ENCODE measurements at places on chromosomes 12 and 14.
A peak's percentile ranks its signal among the peaks of the same experiment; 100 is the strongest.

DNA sequence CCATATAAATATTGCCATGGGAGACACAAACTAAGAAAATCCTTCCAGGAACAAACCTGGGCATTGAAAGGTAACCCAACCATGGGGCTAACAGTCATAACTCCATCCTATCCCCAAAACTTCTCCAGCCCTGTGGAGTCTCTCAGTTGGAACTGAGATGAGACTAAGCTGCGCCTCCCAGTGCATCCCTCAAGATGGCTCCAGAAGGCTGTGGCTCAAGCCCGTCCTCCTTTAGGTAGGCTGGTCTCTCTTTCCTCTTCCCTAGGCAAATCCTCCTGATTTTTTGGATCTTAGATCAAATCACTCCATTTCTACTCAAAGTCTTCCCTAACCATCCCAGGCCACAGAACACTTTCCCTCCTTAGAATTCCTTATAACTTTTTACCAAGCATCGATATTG, 364.3 kb upstream of the CCDC196 start:
- no peak for DNase-seq

DNA sequence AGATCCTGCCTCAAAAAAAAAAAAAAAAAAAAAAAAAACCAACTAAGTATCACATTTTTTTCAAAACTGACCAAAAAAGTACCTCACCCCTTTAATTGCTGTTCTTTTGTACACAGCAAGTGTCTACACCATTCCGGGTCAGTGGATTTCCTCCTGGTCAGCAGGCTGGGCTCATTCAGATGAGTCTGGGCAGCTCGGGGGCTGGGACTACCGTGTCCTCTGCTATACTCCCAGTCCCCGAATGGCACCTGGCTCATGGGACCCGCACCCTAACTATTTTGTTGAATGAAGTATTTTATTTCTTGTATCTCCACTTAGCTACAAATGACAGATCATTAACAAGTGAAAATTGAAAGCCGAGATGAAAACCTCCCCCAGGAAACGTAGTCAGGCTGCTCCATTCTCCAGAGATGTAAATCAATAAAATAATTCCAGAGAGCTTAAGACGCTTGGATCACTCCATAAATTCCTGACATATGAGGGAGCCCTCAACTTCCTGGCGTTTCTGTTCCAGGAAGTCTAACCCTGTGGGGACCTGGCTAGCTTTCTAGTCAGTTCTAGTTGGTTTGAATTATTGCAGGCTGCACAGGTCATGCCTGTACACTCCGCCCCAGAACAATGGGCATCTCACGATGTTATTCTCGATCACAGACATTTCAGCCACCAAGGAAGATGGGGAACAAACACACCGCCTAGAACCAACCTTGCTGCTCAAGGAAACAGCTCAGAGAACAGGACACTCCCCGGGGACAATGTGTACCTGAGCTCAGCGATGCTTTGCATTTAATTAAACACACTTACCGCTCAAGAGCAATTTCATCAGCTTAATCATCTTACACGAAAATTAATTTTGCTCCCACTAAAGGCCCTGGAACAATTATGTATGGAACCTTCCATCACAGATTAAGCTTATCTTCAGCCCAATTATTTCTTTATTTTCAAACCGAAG, 76.3 kb downstream of the RIMBP2 start:
- no peak for DNase-seq

GRCh38 chr12:104719700-104720338, 238.3 kb downstream of the SLC41A2 start:
- no peak for DNase-seq

- DNase-seq: no peak
Observed at GRCh38 chr14:70962935-70963334, 55.7 kb downstream of the PCNX1 start.

DNA sequence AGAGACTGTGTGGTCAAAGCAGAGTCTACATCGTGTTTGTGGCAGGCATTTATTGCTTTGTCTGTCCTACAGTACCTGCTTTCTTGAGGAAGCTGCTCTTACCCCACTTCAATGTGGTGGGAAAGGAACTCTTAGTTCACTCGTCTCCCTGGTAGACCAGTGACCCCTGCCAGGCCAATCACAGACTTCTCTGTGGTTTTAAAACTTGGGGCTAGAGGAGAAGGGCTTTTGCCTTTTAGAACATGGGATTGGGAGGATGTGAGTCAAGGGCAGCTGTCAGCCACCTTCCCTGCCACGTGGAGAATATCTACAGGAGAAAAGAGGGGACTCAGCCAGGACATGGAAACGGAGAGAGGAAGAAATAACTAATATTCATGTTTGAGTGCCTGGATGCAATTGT, 36.8 kb upstream of the TMED10 start:
- DNase-seq: no peak

- DNase-seq: no peak
Observed at GRCh38 chr14:23657959-23658470, 21.9 kb downstream of the DHRS2 start.

DNA sequence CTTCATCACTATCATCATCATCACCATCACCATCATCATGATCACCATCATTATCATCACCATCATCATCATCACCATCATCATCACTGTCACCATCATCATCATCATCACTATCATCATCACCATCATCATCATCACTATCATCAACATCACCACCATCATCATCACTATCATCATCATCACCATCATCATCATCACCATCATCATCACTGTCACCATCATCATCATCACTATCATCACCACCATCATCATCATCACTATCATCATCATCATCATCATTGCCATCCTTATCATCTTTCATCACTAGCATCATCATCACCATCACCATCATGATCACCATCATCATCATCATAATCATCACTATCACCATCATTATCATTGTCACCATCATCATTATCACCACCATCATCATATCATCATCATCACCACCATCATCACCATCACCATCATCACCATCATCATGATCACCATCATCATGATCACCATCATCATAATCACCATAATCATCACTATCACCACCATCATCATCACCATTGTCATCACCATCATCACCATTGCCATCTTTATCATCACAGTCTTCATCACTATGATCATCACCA, 38.1 kb downstream of the SVOP start:
- DNase-seq: no peak

DNA sequence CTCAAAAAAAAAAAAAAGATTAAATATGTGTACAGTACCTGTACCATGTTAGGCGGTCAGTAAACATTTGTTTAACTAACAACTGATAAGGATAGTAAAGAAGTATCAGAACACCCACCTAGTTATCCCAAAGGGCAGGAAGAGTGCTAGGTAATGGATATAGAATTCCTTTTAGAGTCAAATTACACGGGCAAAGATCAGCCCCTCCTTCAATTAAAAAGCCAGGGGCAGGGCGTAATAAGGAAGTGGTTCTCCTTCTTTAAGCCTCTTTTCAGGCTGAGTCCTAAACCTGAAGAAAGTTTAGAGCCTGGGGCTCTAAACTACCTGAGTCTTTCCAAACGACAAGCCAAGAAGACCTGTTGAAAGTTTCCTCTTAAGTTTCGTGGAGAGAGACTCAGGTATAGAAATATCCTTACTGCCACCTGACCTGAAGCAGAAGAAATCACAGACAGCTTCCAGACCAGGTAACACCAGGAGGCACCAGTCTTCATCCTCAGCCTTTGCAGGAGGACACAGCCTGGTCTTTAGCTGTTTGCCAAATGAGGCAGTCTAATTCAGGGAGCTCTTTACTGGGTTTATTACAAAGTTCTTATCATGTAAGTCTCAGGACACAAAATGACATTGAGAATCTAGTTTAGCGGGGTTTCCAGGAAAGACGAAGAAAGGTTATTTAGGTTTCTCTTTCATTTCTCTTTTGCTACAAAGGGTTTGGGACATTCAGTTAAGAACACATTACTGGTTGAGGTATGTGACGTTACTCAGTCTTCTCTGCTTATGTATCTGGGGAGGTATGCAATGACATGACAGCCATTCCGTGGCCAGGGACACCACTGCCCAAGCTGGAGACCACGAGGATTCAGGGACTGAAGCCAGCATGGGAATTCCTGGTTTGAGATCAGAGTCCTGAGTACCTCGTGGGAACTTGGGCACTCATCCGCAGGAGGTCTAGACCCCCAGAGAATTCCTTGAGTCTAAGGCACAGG, at the start of gene BCL2L14:
Gene BCL2L14 (plus strand): TSS at position 266 of the 983 bp plus-strand sequence. CDS start 8,367 bp downstream, outside the sequence.
- no peak for DNase-seq

DNA sequence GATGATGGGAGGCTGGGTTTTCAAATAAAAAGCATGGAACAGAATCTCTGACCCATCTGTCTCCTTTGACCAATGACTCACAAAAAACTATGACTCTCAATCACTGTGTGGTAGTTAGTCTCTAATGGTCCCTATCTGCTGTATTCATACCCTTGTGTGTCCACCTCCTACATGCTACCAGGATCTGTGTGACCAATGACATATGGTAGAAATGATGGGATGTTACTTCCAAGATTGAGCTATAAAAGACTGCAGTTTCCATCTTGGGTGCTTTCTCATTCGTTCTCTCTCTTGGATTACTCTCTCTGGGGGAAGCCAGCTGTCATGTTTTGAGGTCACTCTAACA, 144.7 kb upstream of the BTG1 start:
- no peak for DNase-seq

DNA sequence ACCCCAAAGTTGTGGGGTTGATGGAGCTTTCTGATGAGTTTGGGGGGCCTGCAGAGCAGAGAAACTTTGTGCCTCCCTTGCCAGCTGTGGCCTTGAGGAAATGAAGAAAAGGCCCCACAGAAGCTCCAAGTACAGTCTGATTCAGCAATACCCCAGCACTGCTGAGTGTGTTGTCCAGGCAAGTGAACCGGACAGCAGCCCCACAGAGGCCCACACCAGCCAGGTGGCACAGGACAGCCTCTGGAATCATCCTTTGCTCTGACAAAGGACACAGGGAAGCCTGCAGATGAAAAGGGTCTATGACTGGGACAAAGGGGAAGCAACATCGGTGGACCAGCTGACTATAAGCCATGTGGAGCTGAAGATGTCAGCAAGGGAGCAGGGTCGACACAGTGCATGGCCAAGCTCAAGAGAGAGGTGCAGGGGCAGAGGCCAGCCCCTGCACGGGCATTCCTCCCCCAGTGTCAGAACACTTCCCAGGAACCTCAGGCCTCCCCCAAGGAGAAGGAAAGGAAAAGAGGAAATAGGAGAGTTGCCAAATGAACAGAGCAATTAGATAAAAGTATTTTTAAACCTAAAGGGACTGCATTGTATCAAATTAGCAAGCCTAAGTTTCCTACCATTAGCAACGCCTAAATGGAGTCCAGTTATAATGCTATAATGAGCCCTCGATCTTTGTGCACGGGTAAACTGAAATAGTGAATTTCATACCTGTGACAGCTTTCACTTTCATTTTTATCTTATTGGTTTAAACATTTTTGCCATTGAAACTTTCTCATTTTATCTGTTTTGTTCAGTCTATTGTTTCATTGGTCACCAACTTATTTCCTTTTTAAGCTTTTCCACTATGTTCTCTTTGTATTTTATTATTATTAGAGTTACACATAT, 46.3 kb upstream of the PTGDR start:
- no peak for DNase-seq

DNA sequence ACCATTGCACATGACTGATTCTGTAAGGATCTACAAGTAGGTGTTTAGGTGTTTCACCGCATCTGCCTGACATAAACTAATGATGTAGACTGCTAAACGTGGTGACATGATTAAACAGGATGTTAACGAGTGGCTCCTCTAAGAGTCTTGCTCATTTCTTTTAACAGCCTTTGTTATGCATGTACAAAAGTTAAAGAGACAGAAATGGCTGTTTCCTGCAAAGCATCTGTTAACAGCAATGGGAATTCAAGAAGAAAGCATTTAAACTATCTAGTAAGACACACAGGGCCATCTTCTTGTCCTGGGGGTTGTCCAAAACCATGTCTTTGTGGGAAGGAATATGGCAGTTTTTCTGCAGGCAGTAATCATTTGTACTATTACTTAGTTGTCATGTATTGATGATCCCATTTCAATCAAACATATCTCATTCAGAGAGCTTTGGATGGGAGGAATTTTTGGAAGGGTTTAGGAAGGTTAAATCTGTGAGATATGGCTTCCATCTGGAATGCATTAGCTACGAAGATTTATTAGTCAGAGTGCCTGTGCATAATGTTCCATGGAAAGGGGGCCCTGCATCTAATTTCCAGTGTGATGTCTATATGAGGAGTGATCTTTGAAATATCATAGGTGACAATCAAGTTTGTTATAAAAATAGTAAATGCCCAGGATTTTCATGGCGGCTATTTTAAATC, 495.1 kb downstream of the EGLN3 start:
- DNase-seq: no peak

- no peak for DNase-seq
Observed at GRCh38 chr14:54267172-54267571, 129.6 kb upstream of the CDKN3 start.

- DNase-seq: no peak
Observed at GRCh38 chr14:58763210-58763609, 125.4 kb downstream of the DACT1 start.

DNA sequence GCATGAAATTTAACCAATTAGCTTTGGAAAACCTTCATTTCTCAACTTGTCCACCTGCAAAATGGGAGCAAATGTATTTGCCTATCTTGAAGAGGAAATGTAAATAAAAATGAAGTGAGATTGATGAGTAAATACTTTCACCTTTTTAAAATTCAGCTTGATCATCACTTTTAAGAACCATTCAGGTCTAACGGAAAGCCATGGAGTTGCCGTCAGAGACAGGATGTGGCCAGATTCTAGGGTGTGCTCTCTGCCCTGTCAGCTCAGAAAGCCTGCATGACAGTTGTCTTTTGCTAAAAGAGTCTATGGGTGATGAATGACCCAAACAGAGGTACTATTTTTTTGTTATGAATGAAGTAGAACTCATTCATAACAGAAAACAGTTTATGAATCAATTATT, 104.3 kb upstream of the SLC35F4 start:
- no peak for DNase-seq

DNA sequence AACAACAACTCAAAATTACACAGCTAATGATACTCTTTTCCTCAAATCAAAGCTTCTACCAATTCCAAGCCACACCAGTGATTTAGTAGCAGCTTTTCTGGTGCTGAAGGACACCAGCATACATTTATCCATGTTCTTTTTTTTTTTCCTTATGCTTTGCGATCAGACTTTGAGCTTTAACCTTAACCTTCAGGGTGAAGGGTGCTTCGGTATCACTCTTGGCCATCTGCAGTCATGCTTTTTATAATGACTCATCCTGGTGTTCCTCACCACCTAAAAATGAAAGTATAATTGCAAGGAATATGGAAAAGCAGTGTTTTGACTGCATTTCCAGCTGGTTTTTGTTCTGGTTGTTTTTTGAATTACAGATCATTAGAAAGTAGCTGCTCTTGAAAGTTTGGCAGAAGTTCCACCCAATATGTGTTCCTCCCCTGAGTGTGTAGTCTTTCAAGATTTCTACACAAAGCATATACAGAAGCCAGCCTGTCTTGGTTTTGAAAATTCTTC, 1.3 kb upstream of the SLC41A2 start:
- no peak for DNase-seq

- DNase-seq: no peak
Observed at GRCh38 chr12:14982562-14982961, 9.7 kb downstream of the PDE6H start.

GRCh38 chr12:54526812-54527630, 22.4 kb upstream of the PDE1B start:
- DNase-seq: peak; percentile 60

- peak; percentile 59 for DNase-seq
Observed at GRCh38 chr14:75991753-75992152, 6.2 kb downstream of the IFT43 start.

GRCh38 chr12:21340403-21340802, 5.7 kb upstream of the SLCO1A2 start:
- DNase-seq: no peak

GRCh38 chr14:59905188-59905587, 14.8 kb upstream of the LRRC9 start:
- no peak for DNase-seq

- DNase-seq: peak; percentile 66
Observed at GRCh38 chr12:108816652-108817335, 40.6 kb downstream of the SSH1 start.

GRCh38 chr12:38544330-38545066, 227.9 kb downstream of the ALG10B start:
- no peak for DNase-seq

All from Ammon's horn (tissue), 1 donor.